NCI-H1048 (cell line): ENCODE measurements at places on chromosomes 7 and 10.

GRCh38 chr10:4477664-4478063, 348.3 kb upstream of the AKR1E2 start:
- no peak for DNase-seq

DNA sequence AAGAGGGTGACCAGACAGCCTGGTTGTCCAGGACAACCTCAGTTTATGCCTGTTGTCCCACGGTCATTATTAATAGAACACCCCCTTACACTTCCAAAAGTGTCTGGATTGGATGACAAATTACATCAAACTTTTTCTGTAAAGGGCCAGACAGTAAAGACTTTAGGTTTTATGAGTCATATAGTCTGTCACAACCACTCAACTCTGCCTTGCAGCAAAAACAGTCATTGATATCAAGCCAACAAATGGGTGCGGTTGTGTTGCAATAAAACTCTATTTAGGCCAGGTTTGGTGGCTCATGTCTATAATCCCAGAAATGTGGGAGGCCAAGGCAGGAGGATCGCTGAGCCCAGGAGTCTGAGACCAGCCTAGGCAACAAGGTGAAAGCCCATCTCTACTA, 66.7 kb upstream of the ATP6V0A4 start:
- no peak for DNase-seq

DNA sequence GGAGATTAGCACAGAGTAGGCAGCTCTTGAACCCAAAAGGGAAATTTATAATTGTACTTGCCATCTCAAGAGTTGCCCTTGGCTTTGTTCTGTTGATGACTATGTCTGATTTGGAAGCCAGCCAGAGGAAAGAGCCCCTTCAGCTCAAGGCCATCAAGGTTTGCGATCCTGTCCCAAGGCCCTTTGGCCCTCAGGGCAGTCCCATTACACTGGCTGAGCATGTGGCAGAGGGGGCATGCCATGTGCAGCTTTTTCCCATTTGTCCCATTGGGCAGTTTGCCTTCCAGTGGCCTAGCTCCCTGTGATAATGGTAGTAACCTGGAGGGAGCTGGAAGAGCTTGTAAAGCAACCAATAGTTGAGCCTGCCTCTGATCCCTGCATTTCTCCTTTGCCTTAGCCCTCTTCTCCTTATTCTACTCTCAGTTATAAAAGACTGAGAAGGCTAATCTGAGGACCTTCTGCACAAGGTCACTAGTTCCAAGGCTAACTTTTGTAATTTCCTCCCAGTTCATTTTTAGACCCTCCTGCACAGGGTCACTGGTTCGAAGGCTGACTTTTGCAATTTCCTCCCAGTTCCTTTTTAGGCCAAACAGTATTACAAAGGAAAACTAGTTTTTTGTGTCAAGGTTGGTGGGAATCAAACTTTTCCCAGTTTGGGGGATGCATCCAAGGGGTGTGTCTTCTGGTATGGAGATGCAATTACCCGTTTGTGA, 31.0 kb upstream of the ARHGAP12 start:
- DNase-seq: no peak

DNA sequence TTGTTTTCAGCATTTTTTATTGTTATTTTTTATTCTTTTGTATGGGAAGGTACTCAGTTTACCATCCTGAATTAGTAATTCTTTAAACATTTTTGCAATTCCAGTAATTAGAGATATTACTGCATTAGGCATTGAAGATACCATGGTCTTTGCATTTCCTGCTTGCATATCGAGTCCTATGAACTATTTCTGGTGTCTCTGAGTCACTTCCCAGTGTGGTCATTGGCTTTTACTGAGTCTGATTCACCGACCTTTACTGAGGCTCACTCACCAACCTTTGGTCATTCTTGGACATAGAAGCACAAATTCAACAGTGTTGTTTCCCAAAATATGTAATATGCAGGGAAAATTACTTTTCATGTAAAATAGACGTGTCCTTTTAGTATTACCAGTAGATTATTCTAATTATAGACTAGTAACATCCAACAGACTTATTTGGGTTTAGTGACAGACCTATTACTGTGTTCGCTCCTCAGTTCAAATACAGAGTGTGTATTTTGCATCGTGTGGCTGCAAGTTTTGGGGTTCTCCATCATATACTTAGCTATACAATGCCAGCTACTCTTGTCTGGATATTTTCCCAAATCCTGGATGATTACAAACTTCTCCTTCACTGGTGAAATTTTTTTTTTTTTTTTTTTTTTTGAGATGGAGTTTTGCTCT, 180.7 kb upstream of the PRSS1 start:
- DNase-seq: no peak

- no peak for DNase-seq
Measured at GRCh38 chr7:50312250-50313162, 8.0 kb downstream of the IKZF1 start.

DNA sequence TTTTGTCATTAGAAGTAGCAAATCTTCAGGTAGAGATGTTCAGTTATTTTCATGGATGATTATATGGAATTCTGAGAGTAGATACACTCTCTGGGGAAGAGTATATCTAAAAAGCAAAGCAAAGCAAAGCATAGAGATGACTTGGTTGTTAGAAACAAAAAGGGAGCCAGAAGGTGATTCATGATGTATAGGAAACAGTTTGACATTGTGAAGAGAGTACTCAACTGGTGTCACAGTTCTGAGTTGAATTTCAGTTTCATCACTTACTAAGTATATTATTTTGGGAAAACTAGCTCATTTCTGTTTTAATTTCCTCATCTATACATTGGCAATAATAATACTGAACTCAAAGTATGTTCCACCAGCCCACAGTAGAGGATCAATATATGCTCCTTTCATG, 86.8 kb downstream of the SEMA3C start:
- no peak for DNase-seq

DNA sequence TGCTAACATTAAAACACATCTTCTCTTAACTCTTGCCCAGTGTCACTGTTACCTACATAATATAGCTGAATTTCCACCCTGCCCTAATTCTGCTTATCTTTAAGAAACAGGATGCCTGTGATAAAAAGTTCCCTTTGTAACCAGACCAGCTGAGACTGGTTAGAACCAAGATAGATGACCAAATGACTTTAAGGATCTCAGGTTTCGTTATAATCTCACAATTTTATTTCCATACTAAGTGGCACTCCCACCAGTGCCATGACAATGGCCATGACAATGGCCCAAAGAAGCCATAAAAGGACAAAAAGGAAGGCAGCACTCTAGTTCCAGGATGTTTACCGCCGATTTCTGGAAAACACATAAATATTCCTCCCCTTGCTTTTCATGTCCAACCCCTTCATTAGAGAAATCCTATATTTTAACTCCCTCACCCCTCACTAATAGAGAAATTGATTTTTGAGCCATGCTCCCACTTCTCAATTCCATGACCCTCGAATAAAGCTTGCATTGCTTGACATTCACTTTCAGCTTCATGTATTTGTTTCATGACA, 126.1 kb downstream of the ELAPOR2 start:
- DNase-seq: no peak

DNA sequence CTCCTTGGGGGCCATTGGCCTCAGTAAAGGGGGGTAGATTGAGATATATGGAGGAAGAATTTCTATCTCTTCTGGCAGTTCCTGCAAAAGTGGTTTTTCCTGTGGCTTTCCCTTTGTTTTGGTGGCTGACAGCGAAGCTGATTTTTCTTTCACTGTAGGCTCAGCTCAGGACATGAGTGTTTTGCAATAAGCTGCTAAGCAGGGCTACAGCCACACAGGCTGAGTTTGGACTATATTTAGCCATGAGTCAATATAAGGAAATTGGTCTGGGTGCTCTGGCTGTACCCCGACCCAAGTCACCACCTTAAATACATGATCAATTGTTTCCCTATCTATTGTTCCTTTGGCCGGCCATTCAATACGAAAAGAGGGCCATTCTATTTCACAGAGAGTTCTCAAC, 212.7 kb upstream of the KCND2 start:
- DNase-seq: no peak

- DNase-seq: no peak
Measured at GRCh38 chr7:83149466-83149865, 13.2 kb downstream of the PCLO start.

DNA sequence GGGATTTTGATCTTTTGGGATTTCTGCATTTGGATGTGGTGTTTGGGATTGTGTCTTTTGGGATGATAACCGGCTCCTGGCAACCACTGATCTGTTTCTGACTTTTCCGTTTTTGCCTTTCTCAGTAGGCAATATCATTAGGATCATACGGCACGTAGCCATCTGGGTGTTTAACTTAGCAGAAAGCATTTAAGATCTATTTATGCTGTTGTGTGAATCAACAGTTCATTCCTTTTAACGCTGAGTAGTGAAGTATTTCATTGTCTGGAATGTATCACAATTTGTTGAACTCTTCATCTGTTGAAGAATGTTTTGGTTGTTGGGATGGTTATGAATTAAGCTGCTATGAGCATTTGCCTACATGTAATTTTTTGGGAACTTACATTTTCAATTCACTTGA, 459.6 kb downstream of the SDK1 start:
- DNase-seq: no peak

DNA sequence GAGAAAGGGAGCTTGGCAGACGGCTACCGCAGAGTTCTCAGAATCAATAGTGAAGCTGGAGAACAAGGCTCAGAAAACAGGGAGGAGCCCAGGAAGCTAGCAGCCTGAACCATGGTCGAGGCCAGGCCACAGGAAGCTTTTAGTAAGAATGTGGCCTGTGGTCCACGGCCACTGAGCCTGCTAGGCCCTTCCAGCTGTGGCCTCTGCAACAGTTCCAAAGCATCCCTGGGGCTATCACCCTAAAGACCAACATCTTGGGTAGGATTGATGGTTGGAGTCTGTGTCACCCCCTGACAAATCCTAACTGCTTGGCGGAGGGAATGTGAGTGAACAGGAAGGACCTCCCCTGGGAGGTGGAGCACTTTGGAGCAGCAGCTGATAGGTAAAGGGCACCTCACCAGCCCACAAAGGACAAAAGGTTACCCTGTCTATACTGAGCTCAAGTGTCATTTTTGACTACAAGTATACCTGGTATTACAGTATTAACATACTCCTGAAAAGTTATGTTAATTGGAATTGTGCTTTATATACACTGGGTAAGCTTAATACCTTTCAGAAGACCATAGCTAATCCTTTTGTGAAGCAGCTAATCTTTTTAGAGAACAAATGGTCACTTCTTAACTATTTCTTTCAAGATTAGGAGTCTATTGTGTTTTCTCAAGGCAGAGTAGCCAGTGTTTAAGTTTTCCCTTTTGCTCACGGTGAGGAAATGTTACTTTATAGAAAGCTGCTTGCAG, 18.7 kb downstream of the PTPRE start:
- no peak for DNase-seq

DNA sequence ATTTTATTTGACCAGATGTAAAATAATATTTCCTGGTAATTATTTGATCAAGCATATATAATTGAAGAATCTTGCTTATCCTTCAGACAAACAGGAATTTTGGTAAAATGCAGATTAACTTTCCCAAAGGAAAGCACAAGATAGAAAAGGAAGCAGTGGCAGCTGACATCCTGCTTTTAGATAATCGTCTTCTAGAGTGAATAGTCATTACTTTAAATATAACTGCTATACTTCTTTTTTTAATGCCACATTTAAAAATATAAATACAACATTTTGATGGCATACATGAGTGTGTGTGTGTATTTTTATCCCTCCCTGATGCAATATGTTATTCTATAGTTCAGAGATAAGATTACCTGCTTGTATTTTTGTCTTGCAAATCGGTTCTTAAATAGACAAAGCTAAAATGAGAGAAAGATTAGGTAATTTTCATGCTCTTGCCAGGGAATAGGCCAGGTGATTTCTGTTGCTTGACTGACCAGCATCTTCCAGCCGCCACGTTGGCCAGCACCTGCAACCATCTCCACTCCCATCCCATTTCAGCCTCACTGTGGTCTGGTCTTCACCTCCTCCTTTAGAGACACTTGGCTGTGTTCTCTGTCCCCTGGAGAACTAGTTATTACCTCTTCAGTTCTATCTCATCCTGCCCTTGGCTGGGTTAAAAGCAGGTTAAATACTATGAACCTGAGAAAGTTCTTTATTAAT, 58.1 kb downstream of the MDFIC start:
- no peak for DNase-seq

DNA sequence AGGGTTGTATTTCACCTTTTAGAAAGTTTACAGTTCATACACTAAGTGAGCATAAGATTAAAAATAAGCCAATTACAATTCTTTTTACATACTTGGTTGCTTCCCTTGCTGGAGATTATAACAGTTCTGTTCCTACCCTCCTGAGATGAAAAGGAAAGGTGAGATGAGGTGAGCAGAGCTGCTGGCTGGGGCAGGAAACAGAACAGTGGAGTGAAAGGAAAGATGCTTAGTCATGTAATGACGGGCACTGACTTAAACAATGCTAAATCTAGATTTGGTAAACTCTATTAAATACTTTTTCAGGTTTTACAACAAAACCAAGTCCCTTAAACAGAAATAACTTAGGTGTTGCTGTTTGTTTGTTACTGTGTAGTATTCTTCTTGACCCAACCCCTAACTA, 19.9 kb upstream of the ZEB1 start:
- no peak for DNase-seq

DNA sequence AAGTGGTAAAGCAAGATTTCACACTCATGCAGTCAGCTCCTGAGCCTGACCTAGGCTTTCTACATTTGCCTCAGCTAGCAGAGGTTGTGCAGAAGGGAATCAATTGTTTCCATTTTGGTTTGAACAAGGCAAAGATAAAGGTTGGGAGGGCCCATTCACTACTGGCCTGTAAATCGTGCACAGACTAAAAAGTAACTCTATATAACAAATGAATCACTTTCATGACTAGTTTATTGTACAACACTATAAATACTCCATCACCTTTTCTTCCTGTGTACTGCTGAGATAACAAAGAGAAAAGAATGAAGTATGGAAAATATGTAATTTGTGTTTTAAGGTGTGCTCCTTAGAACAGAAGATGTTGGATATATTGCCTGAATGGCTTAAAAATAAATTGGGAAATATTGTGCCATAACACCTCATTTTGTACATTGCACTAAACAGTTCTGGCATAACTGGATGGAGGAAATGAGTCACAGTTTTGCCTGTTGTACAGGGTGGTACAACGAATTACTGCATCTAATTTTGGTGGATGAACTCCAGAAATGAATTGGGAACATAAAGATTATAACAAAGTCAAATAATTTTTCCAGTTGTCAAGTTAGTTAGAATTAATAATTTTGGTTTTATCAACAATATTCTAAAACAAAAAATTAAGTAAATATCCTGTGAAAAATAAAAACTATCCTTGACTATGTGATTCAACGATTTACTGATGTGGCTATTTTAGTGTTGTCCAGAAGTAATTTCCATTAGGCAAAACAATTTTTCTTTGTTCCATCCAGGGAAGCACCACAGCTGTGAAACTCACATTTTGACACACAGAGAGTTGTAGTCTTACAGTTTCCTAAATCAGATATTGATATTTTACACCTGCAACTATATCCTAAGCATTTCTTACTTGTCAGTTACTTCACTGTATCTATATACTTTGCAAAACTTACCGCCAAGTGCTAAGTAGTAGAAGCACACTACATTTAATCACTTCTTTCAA, 18.0 kb downstream of the SEMA3C start:
- DNase-seq: no peak
